ENCODE measurements at places on chromosomes 12 and 14.

- no peak for DNase-seq
These were observed 7.9 kb upstream of the PRKAB1 start for GRCh38 chr12:119660076-119660475.

DNA sequence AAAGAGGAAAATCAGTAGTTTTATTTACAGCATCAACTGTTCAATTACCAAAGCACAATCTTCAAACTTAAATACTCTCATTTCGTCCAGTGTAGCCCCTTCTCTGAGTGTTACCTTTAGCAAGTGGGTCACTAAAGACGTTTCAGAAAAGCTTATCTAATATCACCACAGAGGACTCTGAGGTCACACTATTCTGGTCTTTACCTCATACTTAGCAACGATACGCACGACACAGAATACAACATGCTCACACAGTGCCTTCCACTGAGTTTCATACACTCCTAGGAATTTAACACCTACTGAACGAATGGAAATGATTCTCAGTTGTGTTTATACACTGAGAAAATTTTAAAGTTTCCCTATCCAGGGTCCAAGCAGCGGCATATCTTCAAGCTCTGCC, 2.0 kb downstream of the SYT10 start:
- DNase-seq: no peak

DNA sequence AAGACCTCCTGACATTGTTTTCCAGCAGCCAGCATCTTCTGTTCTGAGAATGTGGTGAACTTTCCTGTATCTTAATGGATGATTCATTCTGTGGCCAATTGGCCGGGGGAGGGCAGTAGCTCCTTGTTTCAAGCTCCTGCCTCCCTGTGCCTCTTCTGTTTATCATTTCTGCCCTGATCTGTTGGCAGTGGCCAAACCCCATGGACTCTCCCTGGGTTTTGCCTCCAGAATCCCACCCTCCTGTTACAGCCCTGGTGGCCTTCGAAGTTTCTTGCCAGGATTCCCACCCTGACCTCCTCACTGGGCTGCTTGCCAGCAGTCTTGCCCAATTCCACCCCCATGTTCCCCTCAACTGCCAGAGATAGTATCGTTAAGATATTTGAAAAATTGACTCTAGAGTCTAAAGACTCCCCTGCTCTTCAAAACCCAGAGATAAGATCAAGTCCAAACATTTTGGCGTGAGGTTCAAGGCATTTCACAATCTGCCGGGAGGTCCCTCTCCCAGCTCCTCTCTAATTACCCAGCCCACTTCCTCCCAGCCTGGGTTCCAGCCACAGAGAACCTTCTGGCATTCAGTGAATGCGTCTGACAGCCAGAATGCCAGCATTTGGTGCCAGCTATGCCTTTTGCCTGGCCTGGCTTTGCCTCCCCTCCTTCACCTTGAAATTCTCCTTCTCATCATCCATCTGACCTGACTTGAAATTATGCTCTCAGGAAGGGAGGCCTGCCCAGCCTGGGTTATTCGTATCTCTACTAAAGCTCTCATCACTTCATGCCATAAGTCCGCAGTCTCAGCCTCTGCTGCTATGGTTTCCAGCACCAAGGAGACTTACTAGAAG, 37.7 kb upstream of the TXNRD1 start:
- DNase-seq: no peak

- DNase-seq: no peak
These were observed 44.9 kb downstream of the JKAMP start for GRCh38 chr14:59529189-59529588.

DNA sequence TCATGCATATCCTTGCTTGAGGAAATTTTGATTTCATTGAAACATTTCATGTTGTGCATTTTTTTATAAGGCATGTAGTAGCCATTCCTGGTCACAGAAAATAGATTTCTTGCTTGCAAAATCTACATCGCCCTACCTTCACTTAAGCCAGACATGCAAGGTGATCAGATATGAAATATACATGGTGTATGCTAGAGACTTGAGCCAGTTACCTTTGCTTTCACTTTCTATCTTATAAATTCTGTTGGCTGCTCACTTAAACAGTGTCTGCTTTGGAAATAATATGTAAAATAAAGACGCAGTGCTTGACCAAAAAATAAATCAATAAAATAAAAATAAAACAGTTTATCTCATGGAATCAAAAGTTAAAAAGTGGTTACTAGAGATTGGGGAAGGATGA, 136.5 kb downstream of the LRFN5 start:
- DNase-seq: no peak

Measured in activated T-cell treated with anti-CD3 and anti-CD28 coated beads, Interleukin-2, amount 50 U/mL, for 4 hours (primary cell).